ENCODE measurements at places on chromosomes 5 and 9.
A peak's percentile ranks its signal among the peaks of the same experiment; 100 is the strongest.

DNA sequence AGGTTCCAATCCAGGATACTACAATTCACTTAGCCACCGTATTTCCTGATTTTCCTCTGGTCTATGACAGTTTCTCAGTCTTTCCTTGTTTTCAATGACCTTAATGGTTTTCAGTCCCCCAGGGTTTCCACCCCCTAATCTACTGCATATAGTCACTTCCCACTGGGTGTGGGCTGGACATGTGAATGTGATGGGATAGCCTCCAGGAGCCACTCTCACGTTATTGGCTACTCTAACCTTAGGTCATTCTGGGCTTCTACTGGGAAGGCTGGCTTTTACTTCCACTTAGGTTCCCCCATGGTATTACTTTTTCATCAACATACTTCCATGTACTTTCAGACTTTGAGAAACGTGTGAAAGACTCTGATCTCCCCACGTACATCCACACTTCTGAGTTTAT lies 46.5 kb downstream of the ISOC1 start:
- DNase-seq: no peak

GRCh38 chr9:35482071-35482470 lies 7.8 kb upstream of the RUSC2 start:
- DNase-seq: no peak

- no peak for DNase-seq
These were observed 118.1 kb downstream of the SUSD1 start for GRCh38 chr9:112056996-112057395.

DNA sequence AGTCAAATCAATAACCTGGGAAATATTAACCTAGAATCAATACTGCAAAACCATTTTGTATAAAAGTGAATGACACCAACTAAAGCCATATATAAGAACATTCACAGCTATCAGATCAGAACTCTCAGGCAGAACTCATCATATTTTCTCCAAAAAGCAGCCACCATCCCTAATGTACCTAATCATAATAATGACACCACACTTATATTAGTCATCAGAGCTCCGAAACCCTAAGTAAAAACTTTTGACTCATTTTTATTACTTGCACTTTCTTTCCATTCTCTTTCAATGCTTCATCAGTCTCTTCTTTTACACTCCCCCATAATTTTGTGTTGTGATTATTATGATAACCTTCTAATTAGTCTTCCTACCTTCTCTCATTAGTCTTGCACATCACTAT lies 45.3 kb downstream of the INSL6 start:
- DNase-seq: no peak

GRCh38 chr9:37949576-37949975 lies 45.6 kb upstream of the SLC25A51 start:
- peak; percentile 59 for DNase-seq

GRCh38 chr5:83048811-83049210 lies 28.4 kb downstream of the TMEM167A start:
- DNase-seq: no peak

- no peak for DNase-seq
These were observed 31.5 kb downstream of the GOLGA2 start for GRCh38 chr9:128244091-128244836.

DNA sequence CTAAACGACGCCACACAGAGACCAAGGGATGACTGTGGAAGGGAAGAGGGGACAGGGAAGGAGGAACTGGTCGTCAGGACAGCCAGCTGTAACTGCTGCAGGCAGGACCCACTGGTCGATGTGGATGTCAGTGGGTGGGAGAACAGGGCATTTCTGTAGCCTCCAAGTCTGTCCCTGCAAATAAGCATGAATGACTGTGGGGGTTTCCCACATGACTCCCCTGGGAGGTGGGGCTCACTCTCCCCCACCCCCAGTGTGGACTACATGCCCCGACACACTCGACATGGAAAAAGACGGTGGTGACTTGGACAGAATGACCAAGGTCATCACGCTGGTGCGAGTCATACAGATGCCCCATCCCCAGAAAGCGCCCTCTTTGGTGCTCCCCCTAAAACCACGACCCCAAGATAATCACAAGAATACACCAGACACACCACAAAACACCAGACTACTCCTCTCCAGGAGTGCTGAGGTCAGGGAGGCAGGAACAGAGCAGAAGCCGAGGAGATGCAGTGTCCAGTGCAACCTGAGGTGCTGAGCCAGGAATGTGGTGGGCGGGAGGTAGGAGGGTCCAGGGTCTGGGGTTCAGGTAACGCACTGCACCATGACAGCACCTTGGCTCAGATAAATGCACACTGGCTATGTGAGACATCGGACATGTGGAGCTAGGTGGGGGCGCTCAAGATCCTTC lies 64.9 kb downstream of the SECISBP2 start:
- no peak for DNase-seq

GRCh38 chr9:116342941-116343340 lies 189.3 kb downstream of the PAPPA start:
- DNase-seq: no peak

- peak; percentile 7 for DNase-seq
These were observed 1883.7 kb upstream of the C9orf72 start for GRCh38 chr9:29456940-29457339.

DNA sequence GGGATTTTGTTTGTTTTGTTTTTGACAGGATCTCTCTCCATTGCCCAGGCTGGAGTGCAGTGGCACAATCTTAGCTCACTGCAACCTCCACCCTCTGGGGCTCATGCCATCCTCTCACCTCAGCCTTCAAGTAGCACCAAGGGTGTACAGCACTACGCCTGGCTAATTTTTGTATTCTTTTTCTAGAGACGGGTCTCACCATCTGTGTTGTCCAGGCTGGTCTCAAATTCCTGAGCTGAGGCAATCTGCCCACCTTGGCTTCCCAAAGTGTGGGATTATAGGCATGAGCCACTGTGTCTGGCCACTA lies 7.3 kb downstream of the GCNT1 start:
- no peak for DNase-seq

GRCh38 chr9:74499111-74499601 lies 2.0 kb downstream of the RORB start:
- DNase-seq: no peak

Measured in hepatic stellate cell (primary cell).